ENCODE measurements at places on chromosomes 13 and 19.

DNA sequence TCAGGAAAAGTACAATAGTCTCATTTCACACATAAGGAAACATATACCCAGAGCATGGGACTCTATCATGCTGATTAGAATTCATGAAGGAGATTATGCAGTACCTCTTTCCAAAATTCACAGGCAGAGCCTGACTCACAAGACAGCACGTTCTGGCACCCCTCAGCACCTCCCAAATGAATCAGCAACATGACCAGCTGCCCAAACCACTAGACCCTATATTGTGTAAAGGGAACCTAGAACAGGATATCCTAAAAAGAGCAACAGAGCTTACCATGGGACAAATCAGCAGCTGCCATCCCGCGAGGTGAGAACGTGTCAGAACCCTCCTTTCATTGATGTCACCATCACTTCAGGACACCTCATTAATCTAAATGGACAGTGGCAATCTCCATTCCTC lies 2.5 kb downstream of the ZNF426 start:
- no peak for DNase-seq

DNA sequence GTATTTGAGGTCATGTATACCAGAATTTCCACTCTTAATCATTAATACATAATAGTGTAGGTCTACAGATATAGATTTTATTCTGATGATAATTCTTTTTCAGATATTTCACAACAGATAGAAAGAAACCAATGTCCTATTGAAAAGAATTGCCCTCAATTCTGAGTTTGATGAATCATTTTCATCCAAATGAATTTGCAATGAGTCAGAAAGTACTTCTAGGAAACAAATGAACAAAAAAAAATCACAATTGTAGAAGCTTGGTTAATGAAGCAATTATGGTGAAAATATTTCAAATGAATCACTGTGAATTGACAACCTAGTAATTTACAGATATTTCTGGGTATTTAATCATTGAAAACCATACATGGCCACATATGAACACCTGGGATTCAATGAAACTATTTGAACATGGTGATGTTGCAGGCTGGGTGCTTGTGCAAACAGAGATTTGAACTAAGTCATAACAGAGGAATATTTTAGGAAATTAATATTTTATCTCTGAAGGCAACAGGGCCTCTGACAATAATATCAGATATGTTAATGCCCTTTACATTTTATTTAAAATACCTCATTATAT lies 360.9 kb downstream of the SLITRK5 start:
- no peak for DNase-seq

- no peak for DNase-seq
Measured at GRCh38 chr13:49776871-49777270, 15.6 kb downstream of the KPNA3 start.

- DNase-seq, result no peak
Measured at GRCh38 chr19:33171916-33172359, 22.2 kb upstream of the LRP3 start.

DNA sequence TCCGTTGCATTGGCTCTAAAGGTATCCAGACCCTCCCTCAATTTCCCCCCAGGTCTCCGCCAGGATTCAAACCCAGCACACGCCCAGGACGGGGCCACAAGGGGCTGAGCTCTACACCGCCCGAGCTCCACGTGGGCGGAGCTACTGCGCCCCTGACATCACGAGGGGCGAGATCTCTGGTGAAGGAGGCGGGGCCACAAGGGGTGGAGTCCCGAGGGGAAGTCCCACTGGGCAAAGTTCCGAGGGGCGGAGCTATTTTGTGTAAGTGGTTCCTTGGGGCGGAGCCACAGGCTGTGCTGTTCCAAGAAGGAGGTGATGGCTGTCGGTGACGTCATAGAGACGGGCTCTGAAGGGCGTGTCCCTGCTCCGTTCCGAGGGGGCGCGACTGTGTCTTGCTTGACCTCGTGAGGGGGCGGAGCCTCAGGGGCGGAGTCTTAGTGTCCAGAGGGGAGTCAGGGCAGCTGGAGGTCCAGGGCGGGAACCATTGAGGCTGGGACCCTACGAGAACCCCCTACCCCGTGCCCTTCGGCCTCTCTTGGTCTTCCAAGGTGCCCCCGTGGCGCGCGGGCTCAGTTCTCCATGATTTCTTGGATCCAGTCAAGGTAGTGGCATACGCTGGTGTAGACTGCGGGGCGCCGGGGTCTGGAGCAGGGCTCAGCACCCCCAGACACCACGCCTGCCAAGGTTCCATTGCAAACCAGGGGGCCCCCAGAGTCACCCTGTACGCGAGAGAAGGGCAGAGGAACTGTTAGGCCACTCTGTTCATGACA lies 1.3 kb upstream of the KLK8 start:
- DNase-seq, result no peak

GRCh38 chr13:100512422-100512821 lies 76.2 kb downstream of the GGACT start:
- DNase-seq, result no peak

Measured in activated gamma-delta T cell treated with anti-CD3 and anti-CD28 coated beads, Interleukin-2, amount 50 U/mL, for 16 hours (primary cell).